ENCODE measurements at places on chromosomes 13 and 19. TPM values are rescaled to one million over a fixed set of nuclear protein-coding genes. Genes with fewer than 3 reads are reported as not detected.

The CRX gene
- not detected for total RNA-seq

The STAP2 gene
- total RNA-seq = 11.3 TPM

The ZNF726 gene
- total RNA-seq = 11.1 TPM

The NUFIP1 gene
- 5.1 TPM for total RNA-seq

The SIGLEC12 gene
- not detected for total RNA-seq

The HSPH1 gene
- total RNA-seq = 76.3 TPM

The ZNF529 gene
- total RNA-seq = 17.6 TPM

The PSG11 gene
- total RNA-seq = not detected

The MIR17HG gene
- total RNA-seq = 9.3 TPM

The NXNL1 gene
- total RNA-seq = not detected

The ONECUT3 gene
- not detected for total RNA-seq

The UBL5 gene
- total RNA-seq = 302 TPM

The OXGR1 gene
- not detected for total RNA-seq

The OR10H1 gene
- total RNA-seq = not detected

The SYCN gene
- not detected for total RNA-seq

The CLIP3 gene
- 1.5 TPM for total RNA-seq

The SHC2 gene
- total RNA-seq = not detected

The LMTK3 gene
- 5.7 TPM for total RNA-seq

The ZFR2 gene
- 0.40 TPM for total RNA-seq

The SIX5 gene
- 1.0 TPM for total RNA-seq
